ENCODE measurements at places on chromosomes 3 and 15.

DNA sequence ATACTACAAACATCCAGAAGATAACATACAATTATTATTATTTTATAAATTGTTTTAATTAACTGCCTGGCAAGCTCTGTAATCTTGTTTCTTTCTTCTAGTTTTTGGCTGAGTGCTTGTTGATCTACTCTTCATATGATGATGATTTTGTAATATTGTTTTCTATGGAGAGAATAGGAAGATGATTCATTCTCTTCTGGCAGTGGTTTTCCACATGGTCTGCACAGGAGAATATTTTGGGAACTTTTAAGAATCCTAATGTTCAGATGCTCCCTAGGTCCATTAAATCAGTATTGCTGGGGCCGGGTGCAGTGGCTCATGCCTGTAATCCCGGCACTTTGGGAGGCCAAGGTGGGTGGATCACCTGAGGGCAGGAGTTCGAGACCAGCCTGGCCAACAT lies 37.6 kb downstream of the CACNA2D3 start:
- no peak for DNase-seq

- DNase-seq = no peak
Observed at GRCh38 chr3:9598783-9599387, 45.3 kb upstream of the LHFPL4 start.

DNA sequence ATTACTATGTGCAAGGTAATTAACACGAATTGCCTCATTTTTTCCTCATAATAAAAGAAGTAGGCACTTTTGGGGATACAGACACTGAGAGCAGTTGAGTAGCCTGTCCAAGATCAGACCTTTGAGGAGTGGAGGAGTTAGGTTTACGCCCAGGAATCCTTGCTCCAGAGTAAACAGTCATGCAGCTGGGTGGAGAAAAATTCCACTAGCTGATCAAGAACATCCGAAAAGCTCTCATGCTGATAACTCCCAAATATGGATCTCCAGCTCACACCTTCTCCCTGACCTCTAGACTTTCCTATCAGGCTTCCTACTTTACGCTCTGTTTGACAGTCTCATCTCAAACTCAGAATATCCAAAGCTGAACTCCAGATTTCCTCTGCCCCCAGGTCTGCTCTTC lies 53.3 kb downstream of the ST6GAL1 start:
- DNase-seq = no peak

DNA sequence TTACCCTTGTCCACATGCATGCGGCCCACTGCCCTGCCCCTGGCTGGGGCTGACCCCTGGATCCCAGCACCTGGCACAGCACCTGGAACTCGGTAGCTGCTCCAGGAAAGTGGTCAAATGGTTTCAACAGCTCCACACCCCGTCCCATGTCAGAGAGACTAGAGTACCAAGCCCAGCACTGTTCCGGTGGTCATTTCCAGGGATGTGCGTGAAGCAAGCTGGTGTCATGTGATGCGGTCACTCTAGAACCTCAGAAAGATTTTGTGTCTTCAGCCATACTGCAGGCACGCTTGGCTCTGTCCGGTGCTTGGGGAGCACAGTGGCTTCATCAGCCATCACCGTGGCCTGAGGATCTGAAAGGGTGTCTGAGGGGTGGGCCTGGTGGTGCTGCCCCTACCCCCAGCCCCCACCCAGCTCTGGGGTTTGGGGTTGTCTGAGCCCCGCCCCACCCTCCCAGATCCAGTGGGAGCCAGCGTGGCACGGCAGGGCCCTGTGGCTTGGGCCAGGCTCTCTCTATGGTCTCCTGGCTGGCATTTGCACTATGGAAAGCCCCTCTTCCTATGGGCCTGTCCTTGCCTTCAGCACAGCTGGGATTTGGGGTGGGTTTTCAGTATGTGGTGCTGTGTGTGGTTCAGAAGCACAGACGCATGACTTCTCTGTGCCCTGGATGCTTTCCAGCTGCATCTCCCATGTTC lies 15.3 kb downstream of the APBA2 start:
- no peak for DNase-seq

- no peak for DNase-seq
Observed at GRCh38 chr3:196454935-196455334, 22.7 kb upstream of the UBXN7 start.

GRCh38 chr3:46694520-46694919 lies 1.0 kb upstream of the ALS2CL start:
- DNase-seq = no peak

DNA sequence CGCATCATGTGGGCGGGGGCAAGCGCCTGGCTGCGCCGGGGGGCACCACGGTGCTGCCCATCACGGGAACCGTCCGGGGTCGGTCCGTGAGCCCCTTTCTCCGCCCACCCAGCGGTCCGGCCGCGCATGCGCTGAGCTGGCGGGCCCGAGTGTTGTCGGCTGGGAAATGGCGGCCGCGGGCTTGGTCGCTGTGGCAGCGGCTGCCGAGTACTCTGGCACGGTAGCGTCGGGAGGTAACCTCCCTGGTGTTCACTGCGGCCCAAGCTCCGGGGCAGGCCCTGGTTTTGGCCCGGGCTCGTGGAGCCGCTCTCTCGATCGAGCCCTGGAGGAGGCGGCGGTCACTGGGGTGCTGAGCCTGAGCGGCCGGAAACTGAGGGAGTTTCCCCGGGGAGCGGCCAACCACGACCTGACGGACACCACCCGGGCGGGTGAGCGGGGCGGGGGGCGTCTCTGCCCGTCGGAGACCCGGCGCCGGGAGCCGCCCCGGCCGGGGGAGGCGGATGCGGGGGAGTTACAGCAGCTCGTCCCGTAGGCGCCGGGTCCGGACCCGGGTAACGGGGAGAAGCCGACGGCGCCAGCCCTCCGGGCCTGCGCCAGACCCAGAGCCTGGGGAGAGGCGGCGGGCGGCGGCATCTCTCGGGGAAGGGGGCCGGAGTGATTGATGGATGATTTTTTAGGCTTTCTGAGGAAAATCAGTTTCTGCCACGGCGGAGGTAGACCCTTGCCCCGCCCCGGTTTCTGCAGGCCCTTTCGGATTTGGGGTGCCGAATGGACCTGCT lies at the start of gene LRCH3:
Gene LRCH3, plus strand, starts transcription at position 142 of the 779 bp plus-strand sequence. Its CDS starts 25 bp downstream, at position 167.
- DNase-seq = peak; percentile 75

DNA sequence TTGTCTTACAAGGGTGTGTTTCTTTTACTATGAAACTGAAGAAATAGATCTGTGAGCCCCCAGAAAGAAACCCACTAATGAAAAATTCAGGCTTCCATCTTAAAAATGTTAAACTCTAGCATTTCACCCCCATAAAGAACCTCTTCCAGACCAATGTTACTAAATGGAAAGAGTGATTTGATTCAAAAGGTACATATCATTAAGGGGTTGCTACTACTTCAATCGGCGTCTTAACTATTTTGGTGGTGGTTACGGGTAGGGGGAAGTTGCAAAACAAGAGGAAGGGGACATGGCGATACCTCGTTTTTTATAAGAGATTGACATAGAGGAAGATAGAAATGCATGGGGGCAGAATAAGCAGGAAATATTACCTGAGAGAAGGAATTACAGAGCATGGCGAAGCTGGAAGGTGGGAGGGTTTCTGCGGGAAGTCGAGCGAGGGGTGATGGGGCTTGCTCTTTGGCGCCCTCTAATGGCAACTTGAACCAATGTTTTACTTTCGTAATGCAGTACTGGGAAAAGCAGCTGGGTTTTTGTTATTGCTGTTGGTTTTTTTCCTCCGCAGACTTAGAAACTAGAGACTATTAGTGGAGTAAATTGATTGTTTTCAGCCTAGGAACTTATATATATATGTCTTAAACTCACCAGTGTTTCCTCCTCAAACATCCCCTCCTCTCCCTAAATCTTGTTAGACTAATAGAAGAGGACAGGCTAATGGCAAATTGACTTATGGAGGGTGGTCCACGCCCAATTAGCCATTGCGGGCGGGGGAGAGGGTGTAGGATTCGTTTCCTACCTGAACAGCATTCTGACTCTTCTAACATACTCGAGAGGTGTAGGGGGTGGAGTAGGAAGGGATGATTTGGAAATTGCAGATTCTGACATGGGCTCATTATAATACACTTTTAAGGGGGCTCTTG lies 11.3 kb upstream of the SOX2 start:
- peak; percentile 92 for DNase-seq

DNA sequence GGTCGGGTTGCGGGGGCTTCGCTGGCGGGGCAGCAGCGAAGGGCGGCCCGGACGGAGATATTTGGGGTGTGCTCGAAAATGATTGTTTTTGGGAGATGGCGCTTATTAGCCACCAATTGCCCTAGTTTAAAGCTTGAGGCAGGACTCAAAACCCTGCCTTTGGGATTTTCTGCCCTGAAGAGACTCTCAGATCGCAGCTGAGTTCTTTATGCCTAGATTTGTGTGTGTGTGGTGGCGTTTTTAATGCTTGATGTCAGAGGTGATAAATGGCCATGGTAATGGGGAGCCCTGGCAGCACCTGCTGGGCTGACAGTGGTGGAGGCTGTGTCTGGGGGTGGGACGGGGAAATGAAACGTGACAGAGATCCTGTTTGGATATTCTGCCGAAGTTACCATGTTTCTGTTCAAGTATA lies 604 bp downstream of the KCTD6 start:
- peak; percentile 2 for DNase-seq

GRCh38 chr3:105144837-105145236 lies 221.9 kb upstream of the ALCAM start:
- no peak for DNase-seq

DNA sequence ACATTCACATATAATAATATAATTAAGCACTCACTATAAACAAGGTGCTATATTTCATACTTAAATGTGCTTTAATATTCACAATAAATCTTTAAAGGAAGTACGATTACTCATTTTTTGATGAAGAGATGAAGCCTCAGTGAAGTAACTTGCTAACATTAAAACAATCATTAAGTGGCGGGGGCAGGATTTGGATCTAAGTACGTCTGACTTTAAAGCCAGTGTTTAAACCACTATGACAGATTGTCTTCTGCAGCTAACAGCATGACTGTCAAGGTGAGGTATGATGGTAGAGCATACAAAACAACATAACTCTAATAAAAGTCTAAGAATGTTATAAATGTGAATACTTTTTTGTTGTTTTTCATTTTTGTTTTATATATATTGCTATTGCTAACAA lies 862.1 kb downstream of the ROBO1 start:
- DNase-seq = no peak

- no peak for DNase-seq
Observed at GRCh38 chr3:72964633-72965032, 32.0 kb upstream of the PPP4R2 start.

- DNase-seq = no peak
Observed at GRCh38 chr3:196517162-196517800, 2.1 kb upstream of the SMCO1 start.

GRCh38 chr3:111314898-111315297 lies 227.1 kb upstream of the CD96 start:
- DNase-seq = no peak

DNA sequence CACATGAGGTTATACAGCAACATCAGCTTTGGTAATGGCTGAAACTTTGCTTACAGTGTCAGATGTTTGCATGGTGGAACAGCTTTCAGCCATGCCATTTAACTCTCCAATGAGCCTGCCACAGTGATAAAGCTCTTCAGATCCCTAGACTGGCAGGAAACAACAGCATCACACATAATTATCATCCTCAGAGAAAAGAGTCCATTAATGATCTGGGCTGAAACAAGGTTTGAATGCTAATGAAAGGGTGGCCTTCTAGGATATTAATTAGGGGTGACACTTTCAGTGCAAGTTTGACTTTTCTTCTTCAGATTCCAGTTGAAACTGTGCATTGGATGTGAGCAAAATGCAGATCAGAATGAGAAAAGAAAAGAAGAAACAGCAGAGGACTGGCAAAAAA lies 166.6 kb downstream of the IGSF11 start:
- no peak for DNase-seq

DNA sequence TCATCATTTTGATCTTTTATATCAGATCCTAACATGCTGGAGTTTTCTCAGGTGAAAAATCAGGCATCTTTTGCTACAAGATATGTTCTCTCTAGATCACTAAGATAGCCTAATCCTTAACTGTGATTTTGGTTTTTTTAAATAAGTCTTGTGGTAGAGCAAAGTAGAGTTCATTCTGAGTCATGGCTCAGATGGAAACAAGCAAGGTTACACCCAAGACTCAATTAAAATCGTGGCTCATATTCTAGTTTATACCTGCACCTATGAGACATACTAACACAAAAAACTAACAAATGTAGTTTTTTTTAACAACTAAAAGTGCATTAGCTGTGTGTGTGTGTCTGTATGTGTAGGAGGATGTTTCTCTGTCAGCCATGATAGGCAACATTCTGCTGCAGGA lies 428.2 kb downstream of the NLGN1 start:
- no peak for DNase-seq

GRCh38 chr3:32120471-32120870 lies 14.1 kb downstream of the GPD1L start:
- DNase-seq = no peak

GRCh38 chr3:152595975-152596821 lies 238.7 kb upstream of the P2RY1 start:
- no peak for DNase-seq

GRCh38 chr3:192068464-192069254 lies 607.7 kb downstream of the PYDC2 start:
- DNase-seq = no peak

DNA sequence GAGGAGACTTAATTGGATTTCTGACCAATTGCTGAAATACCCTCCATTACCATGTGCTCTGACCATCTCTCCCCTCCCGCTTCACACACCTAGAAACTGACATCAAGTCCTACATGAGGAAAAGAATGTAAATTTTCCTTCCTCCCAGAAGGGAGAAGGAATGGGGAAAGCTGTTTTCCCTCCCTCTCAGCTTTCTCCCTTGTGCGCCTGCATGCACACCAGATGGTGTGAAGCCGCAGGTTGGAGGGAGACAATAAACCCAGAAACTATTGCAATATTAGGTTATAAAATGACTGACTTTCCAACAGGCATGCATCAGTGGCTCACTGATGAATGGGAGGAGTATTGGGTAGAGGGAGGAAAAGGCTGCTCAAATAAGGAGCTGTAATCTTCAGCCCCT lies 50.9 kb downstream of the MB21D2 start:
- no peak for DNase-seq

DNA sequence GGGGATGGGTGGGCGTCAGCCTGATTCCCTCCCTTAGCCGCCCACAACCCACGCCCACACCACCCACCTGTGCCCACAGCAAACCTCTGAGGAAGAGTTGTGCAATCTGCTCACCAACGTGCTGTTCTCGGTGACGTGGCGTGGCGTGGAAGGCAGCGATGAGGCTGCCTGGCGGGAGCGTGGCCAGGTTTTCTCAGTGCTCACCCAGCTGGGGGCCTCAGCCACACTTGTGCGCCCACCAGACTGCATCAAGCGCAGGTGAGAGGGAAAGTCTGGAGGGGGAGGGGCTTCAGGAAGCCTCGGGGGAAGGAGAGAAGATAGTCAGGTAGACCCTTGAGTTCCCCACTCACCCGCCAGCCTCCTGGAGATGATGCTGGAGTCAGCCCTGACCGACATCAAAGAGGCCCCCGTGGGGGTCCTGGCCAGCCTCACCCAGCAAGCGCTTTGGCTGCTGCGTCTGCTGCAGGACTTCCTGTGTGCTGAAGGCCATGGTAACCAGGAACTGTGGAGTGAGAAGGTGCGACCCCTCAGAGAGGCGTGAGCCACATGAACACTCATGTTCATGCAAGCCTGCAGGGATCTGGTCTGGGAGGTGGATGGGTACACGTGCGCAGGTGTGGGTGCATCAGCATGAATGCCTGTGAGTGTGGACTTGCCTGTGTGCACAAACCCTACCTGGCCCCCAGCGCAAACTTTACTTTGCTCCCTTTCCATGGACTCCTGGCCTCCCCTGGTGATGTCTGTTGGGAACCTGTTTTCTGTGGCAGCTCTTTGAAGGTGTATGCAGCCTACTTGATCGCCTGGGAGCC lies 21.7 kb downstream of the NBEAL2 start:
- DNase-seq = no peak

Measured in NCI-H774 (cell line).